Suppressor macrophage treated with lipopolysaccharide for 1 hour (primary cell): ENCODE measurements at places on chromosomes 12 and 14.

DNA sequence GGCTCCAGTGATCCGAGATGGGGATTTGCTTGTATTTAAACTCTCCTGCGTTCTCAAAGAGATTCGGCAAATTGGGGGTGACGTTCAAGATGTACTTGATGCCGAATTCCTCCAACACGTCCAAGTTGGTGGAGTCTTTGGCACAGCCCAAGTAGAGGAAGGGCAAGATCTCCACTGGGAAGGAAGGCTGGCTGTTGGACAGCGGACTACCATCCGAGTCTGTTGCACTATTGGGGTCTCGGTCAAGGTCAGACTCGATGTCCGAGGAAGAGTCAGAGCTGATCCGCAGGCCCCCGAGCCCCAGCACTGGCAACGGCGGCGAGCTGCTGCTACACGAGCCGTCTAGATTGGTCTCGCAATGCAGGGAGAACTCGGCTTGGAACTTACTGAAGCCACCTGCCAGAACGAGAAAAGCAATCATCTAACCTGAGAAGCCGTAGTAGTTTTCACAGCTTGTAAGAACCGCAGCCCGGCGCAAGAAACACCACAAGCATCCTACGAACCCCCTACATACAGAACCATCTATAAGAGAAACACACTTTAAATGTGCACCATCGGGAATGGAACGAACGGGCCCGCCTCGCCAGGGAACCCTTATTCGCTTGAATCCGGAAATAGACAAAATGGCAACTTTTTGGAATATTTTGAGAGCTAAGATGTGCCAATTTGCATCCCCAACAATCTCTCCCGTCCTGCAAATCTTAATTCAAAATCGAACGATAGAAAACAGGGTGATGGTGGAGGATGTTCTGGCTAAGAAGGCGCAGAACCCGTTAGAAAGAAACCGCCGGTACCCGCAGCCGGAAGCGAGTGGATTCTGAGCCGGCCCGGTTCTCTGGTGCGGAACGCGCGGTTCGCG, 1.4 kb downstream of the DUSP6 start:
- peak; percentile 44 for DNase-seq

- DNase-seq = peak; percentile 85
Observed at GRCh38 chr14:69710378-69710777, 56.6 kb upstream of the SRSF5 start.

DNA sequence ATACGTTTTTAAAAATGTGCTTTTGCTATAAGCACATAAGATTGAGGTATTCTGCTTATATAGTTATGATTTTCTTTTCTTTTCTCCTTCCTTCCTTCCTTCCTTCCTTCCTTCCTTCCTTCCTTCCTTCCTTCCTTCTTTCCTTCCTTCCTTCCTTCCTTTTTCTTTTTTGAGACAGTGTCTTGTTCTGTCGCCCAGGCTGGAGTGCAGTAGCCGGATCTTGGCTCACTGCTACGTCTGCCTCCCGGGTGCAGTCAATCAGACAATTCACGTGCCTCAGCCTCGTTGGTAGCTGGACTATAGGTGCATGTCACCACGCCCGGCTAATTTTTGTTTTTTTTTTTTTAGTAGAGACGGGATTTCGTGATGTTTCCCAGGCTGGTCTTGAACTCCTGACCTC, 5.8 kb downstream of the CFAP54 start:
- no peak for DNase-seq

DNA sequence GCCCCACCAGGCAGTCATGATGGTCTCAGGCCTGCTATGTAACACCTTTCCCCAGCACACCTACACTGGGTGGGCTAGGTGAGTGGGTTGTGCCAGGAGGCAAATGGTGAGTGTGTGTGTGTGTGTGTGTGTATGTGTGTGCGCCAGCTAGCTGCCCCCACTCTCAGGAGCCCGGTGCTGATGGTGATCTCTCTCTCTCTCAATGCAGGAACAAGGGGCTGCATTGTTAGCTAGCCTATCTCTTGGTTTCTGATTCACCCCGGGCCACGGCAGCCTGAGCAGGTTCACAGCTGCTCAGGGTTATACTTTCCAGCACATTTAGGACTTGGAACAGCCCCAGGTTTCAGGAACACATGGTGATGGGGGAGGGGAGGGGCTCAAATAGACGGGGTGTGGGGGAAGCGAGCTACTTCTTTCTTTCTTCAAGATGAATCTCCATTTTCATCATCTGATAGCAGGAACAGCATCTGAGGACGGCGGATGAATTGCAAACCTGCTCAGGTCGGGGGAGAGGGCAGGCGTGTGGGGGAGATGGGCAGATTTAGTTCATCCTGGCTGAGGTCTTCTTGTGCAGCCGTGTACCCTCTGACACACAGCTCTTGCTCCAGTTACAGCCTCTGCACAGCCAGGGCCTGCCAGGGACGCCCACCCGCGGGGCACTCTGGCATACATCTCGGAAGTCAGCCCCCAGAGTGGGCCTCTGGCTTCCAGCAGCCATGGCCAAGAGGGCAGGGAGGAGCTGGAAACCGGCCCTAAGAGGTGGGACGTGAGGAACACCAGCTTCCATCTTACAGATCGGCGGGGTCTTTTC, 137.6 kb downstream of the ZFP36L1 start:
- DNase-seq = no peak

DNA sequence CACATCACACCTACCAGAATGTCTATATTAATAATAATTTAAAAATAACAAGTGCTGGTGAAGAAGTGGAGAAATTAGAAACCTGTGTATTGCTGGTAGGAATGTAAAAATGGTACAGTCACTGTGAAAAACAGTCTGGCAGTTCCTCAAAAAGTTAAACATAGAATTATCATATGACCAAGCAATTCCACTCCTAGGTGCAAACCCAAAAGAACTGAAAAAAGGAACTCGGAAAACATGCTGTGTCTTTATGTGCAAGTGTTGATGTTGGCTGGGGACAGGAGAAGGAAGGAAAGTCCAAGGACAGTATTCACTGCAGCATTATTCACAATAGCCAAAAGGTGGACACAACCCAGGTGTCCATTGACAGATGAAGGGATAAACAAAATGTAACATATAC, 146.5 kb downstream of the TTC7B start:
- DNase-seq = peak; percentile 30

DNA sequence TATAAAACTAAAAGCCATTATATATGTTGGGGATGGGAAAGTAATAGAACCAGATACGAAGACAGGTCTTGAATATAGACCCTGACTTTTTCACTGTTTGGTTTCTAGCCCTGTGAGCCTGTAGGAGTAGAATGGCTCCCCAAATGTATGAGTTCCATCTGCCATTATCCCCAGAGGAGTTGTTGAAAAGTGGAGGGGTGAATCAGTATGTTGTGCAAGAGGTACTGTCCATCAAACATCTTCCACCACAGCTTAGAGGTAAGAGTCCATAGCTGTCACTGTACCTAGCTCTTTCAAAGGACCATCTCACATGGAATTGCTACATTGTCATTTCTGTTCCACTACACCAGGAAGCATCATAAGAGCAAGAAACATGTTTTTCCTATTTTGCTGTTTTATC, 1.1 kb downstream of the NCAPD2 start:
- DNase-seq = no peak

DNA sequence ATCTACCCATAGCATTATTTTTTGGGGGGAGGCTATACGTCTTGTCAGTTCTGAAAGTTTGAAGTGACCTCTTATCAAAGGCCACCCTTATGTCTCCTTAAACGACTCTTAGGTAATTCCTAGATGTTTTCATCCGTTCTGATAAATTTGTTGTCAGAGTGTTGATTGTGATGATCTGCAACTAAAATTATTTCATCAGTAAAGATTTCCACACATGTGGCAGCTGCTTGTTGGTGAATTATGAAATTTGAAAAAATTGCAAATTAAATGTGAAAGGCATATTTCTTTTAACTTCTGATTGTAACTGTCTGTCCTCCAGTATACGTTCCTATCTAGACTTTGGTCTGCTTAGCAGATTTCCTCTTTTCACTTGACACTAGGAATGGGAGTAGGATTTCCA, 1.4 kb downstream of the ADIPOR2 start:
- no peak for DNase-seq

GRCh38 chr12:92193063-92193462, 47.4 kb upstream of the BTG1 start:
- DNase-seq = no peak
